Activated naive CD8-positive, alpha-beta T cell treated with anti-CD3 and anti-CD28 coated beads, Interleukin-2, amount 50 U/mL, for 16 hours (primary cell): ENCODE measurements at places on chromosomes 16 and 17.

GRCh38 chr17:78988152-78988551, 8.4 kb upstream of the LGALS3BP start:
- no peak for DNase-seq

- DNase-seq, result no peak
Observed at GRCh38 chr17:55462711-55463110, 41.1 kb upstream of the MMD start.

DNA sequence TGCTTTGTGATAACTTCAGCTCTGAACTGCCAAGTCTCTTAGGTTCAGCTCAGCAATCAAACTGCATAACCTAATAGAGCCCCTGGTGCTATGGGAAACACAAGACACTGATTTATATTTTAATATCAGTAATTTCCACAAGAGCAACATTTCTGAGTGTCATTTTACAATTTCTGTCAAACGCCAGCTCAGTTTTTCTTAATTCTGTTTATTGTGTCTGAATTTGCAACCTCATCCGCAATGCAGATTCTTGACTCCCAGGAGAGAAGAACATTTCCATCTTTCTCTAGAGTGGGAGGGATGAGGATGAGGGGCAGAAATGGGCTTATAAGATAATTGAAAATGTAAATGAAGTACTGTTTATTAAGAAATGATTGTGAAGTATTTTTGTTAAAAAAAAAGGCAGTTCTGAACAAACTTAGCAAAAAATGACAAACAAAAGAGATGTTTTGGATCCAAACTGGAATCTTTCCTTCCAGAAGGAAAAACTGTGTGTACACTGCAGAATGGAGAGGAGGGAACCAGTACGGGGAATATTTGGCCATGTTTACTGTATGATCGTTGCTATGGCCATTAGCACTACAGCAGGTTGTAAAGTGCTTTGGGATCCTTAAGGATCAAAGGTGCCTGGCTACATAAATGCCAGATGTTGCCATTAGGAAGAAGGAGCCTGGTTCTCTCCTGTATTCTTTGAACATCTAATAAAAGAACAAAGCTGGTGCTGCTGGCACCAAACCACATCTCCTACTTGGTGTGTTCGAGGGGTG, 7.4 kb upstream of the PMFBP1 start:
- DNase-seq, result no peak

GRCh38 chr17:77284023-77284617, 143.4 kb downstream of the SEC14L1 start:
- no peak for DNase-seq

- no peak for DNase-seq
Observed at GRCh38 chr17:70813355-70813930, 644.1 kb downstream of the KCNJ2 start.

DNA sequence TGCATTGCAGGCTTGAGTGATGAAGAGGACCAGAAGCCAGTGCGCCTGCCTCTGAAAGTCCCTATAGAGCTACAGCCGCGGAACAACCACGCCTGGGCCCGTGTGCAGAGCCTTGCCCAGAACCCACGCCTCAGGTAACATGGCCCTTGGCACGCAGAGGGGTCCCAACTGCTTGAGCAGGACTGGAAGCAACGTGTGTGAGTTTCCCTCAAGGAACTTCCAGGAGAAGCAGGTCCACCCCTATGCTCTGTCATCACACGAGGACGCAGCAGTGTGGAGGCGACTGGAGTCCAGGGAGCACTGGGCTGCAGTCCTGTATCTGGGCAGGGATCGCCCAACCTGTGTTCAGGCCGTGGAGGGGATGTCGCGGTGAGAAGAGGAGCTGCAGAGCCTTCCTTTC, 25.1 kb upstream of the JPT2 start:
- DNase-seq, result no peak

DNA sequence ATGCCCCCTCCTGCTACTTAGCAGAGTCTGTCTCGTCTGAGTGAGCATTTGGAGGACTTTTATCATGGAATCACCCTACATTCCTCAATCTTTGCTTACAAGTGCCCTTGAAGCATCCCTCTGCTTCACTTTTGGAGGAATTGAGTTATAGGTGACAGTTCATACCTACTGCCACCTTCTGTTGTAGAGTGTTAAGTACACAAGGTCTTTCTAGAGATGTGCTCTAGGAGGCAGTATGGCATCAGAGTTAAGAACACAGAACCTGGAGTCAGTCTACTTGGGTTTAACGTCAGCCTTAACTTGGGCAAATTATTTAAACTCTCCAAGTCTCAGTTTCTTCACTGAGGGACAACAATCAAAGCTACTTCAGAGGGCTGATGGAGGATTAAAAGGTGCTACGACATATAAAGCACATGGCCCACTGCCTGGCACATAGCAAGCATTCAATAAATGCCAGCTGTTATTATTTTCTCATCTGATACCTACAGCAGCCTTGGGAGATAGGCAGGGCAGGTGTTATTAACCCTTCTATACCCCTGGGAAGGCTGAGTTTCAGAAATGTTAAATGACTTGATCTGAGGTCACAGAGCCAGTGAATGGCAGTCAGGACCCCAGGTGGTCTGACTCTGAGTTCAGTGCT, 62.2 kb downstream of the UTP18 start:
- no peak for DNase-seq

DNA sequence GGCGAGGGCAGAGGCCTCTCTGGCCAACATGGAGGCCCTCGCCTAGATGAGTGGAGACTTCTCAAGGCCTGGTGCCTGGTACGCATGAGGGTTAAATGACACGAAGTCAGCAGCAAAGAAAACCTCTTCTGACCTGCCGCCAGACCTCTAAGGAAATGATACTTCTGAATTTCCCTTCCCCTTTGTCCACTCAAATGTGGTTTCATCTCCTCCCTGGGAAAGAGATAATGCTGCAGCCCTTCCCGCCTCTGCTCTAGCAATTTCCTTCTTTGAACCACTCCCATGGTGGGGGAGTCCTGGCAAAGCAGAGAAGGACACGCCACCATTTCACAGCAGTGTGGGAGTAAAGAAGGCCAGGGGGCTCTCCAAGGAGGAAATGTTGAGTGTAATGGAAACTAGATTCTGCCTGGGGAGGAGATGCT, 65.7 kb upstream of the BCAR1 start:
- DNase-seq, result no peak

GRCh38 chr17:10768750-10769251, 35.1 kb downstream of the TMEM238L start:
- no peak for DNase-seq

DNA sequence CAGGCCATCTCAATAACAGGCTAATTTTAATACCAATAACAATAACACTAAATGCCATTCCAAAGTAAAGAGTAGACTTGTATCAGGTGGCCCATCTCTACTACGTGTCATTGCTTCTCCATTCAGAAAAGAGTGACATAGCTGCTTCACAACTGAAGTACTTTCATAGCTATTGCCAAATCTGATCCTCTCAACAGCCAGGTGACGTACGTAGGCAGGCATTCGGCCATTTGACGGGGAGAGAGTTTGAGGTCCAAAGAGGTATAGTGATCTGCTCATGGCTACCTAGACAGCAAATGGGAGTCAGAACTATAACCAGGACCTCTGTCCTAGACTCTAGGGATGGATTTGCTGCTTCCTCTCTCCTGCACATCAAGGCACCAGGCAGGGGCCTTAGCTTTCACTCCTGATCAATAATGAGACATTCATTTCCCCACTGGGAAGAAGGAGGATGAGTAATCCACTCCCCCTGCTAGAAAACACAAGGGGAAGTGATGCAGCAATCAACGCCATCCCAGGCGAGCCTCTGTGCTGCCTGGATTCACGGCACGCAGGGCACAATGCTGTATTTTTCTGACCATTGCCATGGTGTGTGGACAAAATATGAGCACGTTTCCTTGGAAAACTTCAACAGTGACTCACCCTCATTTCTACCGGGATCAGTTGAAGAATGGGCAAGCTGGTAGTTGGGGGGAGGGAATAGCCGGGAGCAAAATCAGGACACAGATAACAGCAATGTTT, 80.9 kb downstream of the SPACA3 start:
- DNase-seq, result no peak

DNA sequence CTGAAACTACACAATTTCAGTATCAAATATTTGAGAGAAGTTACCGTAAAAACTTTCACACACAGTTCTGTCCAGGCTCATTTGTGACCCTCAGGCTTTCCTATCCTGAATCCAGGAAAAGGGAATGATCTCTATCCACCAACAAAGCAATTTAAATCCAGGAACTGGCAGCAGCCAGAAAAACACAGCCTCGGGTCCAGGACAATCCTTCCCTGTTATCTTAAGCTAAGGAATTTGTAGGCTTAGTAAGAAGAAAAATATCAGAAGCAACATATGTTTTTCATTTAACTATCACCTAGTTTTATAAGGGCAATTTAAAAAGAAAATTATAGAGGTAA, 47.1 kb downstream of the TEX2 start:
- no peak for DNase-seq

- no peak for DNase-seq
Observed at GRCh38 chr16:60271025-60271771, 1537.1 kb upstream of the GOT2 start.

DNA sequence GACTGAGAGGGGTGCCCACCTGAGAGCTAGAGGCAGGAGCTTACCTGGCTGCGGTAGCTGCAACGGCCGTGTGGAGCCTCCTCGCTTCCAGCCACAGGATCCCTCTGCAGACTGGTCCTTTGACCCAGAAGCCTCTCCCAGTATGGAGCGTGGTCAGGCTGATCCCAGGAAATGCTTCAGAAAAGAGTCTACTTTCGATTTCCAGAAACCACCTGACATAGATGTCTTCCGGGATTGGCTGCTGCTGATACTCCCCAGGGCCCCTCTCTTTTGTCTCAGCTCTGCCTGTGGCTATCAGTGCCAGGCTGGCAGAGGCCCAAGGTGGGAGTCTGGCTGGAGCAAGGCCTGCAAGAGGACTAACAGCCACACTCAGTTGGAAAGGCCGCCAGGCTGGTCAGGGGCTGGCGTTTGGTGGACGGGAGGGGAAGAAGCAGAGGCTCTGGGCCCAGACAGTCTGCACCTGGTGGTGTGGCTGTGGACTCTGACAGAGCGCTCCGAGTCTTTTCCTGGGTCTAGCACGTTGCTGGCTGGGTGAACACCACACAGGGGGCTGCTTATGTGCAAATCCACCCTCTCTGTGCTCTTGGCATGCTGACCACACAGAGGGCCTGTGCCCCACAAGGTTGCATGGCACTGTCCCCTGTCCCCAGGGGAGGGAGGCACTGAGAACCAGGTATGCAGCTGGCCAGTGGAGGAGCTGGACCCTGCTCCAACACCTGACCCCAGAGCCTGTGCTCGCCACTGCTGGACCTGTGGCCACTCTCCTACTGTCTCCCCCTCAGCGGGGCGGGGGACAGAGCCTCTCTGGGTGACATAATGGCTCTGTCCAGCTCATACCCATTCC, at the start of gene LGALS3BP:
TSS of gene LGALS3BP (minus strand) at position 144 of the 844 bp plus-strand sequence. CDS start 2,732 bp downstream, outside the sequence.
- no peak for DNase-seq

DNA sequence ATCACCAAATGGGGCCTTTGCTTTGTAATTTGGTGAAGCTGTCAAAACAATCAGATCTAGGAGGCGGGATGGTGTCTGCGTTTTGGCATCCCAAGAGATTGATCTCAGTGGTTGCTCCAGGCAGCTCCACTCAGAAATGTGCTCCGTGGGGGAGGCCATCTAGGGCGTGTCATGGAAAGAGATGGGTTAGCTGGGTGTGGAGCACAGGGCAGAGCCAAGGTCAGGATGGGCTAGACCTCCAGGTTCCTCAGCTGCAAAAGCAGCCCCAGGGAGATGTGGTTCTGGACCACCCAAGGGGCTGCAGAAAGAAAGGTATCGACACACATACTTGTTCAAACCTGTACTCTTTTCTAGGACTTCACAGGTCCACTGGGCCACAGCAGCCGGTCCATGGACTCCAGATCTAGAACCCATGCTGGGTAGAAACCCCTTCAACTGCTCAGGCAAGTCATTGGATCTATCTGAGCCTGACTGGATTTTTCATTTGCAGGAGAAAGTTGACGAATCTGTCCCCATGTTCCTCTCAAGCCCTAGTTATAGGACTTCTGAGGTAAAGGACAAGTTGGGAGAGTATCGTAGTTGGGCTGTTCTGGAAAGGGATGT, 270.2 kb upstream of the RPL38 start:
- no peak for DNase-seq

DNA sequence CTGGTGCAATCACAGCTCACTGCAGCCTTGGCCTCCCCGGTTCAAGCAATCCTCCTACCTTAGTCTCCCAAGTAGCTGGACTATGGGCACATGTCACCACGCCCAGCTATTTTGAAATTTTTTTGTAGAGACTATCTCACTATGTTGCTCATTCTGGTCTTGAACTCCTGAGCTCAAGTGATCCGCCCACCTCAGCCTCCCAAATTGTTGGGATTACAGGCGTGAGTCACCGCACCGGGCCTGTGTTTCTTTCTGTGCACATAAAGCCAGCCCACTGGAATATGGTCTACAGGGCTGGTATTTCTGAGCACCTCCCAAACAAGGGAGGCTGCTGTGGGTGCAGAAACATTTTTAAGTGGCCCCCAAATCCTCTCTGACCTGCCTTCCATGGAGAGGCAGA, 8.4 kb downstream of the TMEM95 start:
- DNase-seq, result no peak

DNA sequence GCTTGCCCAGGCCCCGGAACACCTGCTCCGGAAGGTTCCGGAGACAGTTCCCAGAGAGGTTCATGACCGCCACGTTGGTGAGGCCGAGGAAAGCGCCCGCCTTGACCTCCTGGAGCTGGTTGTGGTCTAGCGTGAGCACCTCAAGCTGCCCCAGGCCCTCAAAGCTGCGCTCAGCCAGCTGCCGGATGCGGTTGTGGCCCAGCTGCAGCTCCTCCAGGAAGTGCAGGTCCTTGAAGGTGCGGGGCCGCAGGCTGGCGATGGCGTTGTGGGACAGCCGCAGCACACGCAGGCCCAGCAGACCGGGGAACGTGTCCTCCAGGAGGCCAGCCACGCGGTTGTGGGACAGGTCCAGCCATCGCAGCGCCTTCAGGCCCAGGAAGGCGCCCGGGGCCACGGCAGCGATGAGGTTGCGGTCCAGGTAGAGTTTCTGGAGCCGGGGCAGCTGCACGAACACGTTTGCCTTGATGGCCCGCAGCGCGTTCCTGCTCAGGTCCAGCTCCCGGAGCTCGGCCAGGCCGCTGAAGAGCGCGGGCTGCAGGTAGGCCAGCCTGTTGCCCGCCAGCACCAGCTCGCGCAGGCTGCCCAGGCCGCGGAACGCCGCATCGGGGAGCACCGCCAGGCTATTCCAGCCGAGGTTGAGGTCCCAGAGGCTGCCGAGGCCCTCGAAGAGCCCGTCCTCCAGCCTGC, 2.1 kb downstream of the IGFALS start:
- DNase-seq, result no peak
